ENCODE measurements at places on chromosomes 13 and 19. TPM values are rescaled to one million over a fixed set of nuclear protein-coding genes. Genes with fewer than 3 reads are reported as not detected.

- no peak for DNase-seq
Observed at GRCh38 chr13:81492449-81492848, 1151.5 kb upstream of the SPRY2 start.

DNA sequence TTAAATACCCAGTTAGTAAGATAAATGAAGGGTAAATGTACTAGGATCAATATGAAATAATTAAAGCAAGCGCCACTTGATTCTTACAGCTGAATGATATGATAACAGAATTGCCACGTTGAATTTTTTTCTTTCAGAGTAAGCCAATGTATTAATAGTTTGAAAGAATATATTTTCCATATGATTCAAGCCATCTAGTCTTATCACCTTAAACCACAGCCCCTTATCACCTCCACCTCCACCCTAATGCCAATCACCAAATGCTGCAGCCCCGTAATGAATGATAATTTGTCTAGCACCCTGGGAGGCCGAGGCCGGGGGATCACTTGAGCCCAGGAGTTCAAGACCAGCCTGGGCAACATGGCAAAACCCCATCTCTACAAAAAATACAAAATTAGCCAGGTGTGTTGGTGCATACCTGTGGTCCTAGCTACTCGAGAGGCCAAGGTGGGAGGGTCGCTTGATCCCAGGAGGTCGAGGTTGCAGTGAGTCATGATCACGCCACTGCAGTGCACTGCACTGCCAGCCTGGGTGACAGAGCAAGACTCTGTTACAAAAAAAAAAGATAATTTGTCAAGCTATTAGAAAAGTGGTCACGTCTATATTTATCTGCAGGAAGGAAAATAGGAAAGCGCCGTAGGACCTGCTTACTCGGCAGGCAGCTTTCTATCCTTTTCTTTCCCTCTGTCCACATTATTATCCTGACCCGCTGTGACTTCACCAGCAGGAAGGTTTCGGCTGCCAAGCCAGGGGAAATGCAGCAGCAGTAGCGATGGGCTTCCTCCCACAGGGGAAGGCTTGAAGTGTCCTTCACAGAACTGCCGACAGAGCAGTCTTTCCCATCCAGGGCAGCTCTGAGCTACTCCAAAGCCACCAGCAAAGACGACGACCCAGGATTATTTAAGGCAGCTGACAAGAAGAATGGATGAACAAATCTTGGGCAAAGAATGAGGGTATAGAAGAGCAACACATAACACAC is 19.7 kb upstream of the CLN5 start:
- peak; percentile 51 for DNase-seq

- DNase-seq: no peak
Observed at GRCh38 chr19:43983544-43983911, 460 bp upstream of the ZNF155 start.

DNA sequence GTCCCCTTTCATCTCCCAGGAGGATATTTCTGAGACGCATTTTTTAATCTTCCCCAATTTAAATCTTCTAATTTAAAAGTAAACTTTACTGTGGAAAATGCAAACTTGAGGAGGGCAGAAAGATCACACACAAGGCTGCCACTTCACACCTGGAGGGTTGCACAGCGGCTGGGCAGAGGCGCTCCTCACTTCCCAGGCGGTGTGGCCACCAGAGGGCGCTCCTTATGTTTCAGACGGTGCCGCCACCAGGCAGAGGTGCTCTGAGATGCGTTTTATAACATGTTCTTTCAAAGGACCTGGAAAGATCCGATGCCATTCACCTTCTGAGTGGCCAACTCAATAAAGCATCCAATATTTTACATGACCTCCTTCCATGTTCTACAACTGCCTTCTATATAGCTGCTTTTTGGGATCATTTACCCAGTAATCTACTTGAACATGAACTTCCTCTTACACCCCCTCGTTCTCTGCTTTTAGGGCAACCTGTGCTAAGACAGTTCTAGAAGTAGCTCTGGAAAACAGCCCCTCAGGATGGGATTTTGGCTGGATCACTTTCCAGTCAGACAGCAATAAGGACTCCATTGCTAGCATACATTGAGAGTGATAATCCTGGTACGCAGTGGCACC is 14.8 kb upstream of the MTUS2 start:
- peak; percentile 89 for DNase-seq

The IQCN gene
- total RNA-seq: 2.4 TPM

The ACTMAP gene
- 29.8 TPM for total RNA-seq

The BST2 gene
- 147 TPM for total RNA-seq

Data from endodermal cell (in vitro differentiated cells).